Pancreas (tissue), 10 donors: ENCODE measurements at places on chromosomes 1 and 21. TPM values are rescaled to one million over a fixed set of nuclear protein-coding genes. Genes with fewer than 3 reads are reported as not detected.

The IL22RA1 gene
- total RNA-seq: 62.5 TPM

The DDAH1 gene
- total RNA-seq: 34.2 TPM

The SH2D5 gene
- total RNA-seq: not detected

The KRTAP10-4 gene
- total RNA-seq: not detected

The BTG2 gene
- total RNA-seq: 83.1 TPM

The FMO4 gene
- 0.69 TPM for total RNA-seq

The CA6 gene
- total RNA-seq: not detected
